Esophagus muscularis mucosa (tissue), 4 donors: ENCODE measurements at places on chromosomes 5 and 9. TPM values are rescaled to one million over a fixed set of nuclear protein-coding genes. Genes with fewer than 3 reads are reported as not detected.

Gene TEX48
- total RNA-seq, result not detected

Gene MYO10
- 9.3 TPM for total RNA-seq

Gene PDLIM4
- 199 TPM for total RNA-seq

Gene RXRA
- 46.4 TPM for total RNA-seq

Gene ZNF367
- total RNA-seq, result 2.5 TPM

Gene SPATA9
- total RNA-seq, result not detected

Gene PCDHB3
- 2.3 TPM for total RNA-seq

Gene FOXD4L4
- total RNA-seq, result not detected

- H3K27ac ChIP-seq, result no peak overlapping the region
- H3K4me1 ChIP-seq, result no peaks in the 10 kb centered on the region
- no peak overlapping the region for H3K4me3 ChIP-seq
- H3K36me3 ChIP-seq, result no peaks in the 10 kb centered on the region
- DNase-seq, result no peak
Measured at GRCh38 chr9:76531231-76531780, 72.3 kb downstream of the GCNT1 start.

DNA sequence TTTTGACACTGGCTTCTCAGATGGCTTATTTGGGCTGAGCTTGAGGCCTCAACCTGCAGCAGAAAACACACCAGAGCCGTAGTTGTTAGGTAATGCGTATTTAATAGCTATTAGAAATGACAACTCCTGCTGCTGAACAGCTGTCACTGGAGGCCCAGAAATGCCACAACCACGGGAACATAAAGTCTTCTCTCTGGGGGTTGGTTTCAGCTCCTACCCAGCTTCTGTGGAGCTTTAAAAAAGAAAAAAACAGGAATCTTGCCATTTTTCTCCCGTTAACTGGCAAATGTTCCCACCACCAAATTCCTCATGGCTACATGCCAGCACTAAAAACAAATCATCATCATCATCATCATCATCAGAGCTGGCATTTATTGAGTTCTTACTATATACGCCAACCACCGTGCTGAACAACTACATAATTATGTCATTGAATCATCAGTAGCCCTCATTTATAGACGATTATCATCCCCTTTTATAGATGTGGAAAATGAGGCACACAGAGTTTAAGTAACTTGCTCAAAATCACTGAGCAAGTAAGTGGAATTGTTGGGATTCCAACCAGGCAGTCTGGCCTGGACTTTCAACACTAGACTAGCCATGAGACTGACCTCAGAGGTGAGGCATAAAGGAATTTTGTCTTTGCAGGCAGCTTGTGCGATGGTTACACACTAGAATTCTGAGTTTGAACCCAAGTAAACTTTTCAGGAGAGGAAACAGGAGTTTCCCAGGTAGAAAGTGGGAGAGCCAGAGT lies 185.3 kb upstream of the WWC1 start:
- no peaks in the 10 kb centered on the region for H3K27me3 ChIP-seq
- no peak overlapping the region for H3K27ac ChIP-seq
- H3K4me3 ChIP-seq, result no peak overlapping the region
- H3K36me3 ChIP-seq, result peaks cover 3% of the 10 kb centered on the region
- no peaks in the 10 kb centered on the region for H3K4me1 ChIP-seq

GRCh38 chr9:84490206-84490841 lies 149.8 kb upstream of the SLC28A3 start:
- no peak overlapping the region for H3K4me3 ChIP-seq
- H3K27ac ChIP-seq, result no peak overlapping the region
- H3K27me3 ChIP-seq, result no peaks in the 10 kb centered on the region
- no peaks in the 10 kb centered on the region for H3K36me3 ChIP-seq
- no peaks in the 10 kb centered on the region for H3K4me1 ChIP-seq

DNA sequence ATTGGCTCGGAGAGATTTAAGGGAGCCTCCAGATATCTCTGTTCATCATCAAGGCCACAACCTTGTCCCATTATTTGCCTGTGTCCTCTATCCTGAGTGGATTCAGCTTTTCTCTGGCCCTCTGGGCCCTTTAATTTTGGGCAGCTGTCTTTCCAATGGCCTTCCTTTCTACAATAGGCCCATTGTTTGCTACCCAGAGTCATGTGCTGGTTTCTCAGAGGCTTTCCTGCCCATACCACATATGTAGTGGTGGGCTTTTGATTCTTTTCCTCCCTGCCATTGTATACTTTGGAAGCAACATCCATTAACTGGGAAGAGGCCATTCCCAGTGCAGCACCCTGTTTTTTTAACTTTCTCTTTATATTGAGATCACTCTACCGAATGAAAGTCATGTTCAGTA lies 233.9 kb upstream of the SGCD start:
- H3K4me3 ChIP-seq, result no peak overlapping the region
- no peak overlapping the region for H3K27ac ChIP-seq
- no peaks in the 10 kb centered on the region for H3K27me3 ChIP-seq
- DNase-seq, result no peak

DNA sequence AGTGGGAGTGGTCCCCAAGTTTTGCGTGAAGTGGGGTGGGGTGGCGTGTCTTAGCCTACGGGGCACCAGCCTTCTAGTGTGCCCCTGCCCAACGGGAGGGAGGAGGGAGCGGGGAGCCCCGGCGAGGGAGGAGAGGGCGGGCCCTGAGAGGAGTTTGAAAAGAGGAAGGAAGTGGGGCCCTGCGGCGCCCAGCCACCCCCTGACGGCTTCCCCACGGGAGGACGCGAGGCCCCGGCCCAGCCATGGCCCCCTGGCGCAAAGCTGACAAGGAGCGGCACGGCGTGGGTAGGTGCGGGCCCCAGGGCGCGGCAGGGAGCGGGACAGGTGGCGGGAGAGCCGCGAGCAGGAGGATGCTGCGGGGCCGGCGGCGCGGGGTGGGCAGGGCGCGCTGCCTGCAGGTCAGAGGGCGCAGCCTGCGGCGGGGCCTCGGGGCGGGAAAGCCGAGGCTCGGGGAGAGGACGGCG lies at the start of gene DOCK2:
Gene DOCK2, plus strand, starts transcription at position 191 of the 464 bp plus-strand sequence. Its CDS starts 52 bp downstream, at position 243.
- peaks cover 14% of the 10 kb centered on the region for H3K27me3 ChIP-seq
- H3K27ac ChIP-seq, result no peak within 1 kb of the TSS
- peak within 1 kb of the TSS; percentile 43 for H3K4me3 ChIP-seq
- peaks cover 9% of the 10 kb centered on the region for H3K4me1 ChIP-seq
- no peak for DNase-seq

GRCh38 chr5:138273834-138274188 lies 610 bp downstream of the GFRA3 start:
- H3K27me3 ChIP-seq, result no peaks in the 10 kb centered on the region
- H3K4me3 ChIP-seq, result peak overlapping the region; percentile 55
- DNase-seq, result no peak
- H3K4me1 ChIP-seq, result peaks cover 9% of the 10 kb centered on the region
- H3K27ac ChIP-seq, result peak overlapping the region; percentile 40
- no peaks in the 10 kb centered on the region for H3K36me3 ChIP-seq

- no peak for DNase-seq
- H3K4me1 ChIP-seq, result no peaks in the 10 kb centered on the region
- H3K27ac ChIP-seq, result no peak overlapping the region
- no peaks in the 10 kb centered on the region for H3K27me3 ChIP-seq
Measured at GRCh38 chr9:8802242-8802641, 1002.7 kb upstream of the DMAC1 start.

- H3K27ac ChIP-seq, result no peak overlapping the region
- no peaks in the 10 kb centered on the region for H3K36me3 ChIP-seq
- H3K4me3 ChIP-seq, result no peak overlapping the region
- H3K27me3 ChIP-seq, result no peaks in the 10 kb centered on the region
- H3K4me1 ChIP-seq, result no peaks in the 10 kb centered on the region
- no peak for DNase-seq
Measured at GRCh38 chr5:106574820-106575219, 1095.9 kb downstream of the EFNA5 start.

GRCh38 chr5:16871746-16872339 lies 64.2 kb downstream of the MYO10 start:
- no peaks in the 10 kb centered on the region for H3K4me1 ChIP-seq
- H3K27me3 ChIP-seq, result no peaks in the 10 kb centered on the region
- no peak overlapping the region for H3K27ac ChIP-seq
- H3K4me3 ChIP-seq, result no peak overlapping the region

DNA sequence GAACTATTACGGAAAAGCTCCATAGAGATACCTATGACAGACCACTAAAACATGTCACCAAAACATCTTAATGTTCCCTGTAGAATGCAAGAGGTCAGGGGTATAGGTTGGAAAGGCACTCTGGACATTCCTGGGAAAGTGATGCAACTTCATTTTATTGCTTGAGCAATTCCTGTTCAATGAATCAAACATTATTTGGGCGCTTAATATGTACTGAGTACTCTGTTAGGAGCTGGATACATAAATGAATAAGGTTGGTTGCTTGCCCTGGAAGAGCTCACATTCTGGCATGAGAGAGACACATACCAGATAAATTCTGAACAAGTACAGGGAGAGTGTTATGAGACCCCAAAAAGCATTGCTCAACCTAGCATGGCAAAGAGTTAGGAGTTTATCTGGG lies 408.9 kb upstream of the DMAC1 start:
- H3K4me3 ChIP-seq, result no peak overlapping the region
- no peak for DNase-seq
- no peaks in the 10 kb centered on the region for H3K36me3 ChIP-seq
- no peaks in the 10 kb centered on the region for H3K27me3 ChIP-seq
- H3K27ac ChIP-seq, result no peak overlapping the region

DNA sequence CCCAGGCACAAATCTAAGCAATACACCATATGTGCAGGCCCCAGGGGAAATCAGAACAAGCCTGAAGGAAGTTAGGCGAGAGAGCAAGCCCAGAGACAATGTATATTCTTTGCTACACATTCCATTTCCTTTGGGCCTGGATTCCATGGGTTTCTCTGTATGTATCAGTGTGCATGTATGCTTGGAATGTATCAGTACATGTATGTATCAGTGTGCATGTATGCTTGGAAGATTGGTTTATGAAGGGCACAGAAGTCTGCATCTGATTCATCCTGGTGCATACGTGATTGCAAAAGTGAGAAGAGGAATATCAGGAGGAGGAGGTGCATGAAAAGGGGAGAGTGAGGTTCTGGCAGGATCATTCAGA lies 232.6 kb upstream of the ANKRD55 start:
- no peak overlapping the region for H3K4me3 ChIP-seq
- peaks cover 1% of the 10 kb centered on the region for H3K4me1 ChIP-seq
- DNase-seq, result no peak
- H3K36me3 ChIP-seq, result no peaks in the 10 kb centered on the region
- H3K27ac ChIP-seq, result no peak overlapping the region
- no peaks in the 10 kb centered on the region for H3K27me3 ChIP-seq

DNA sequence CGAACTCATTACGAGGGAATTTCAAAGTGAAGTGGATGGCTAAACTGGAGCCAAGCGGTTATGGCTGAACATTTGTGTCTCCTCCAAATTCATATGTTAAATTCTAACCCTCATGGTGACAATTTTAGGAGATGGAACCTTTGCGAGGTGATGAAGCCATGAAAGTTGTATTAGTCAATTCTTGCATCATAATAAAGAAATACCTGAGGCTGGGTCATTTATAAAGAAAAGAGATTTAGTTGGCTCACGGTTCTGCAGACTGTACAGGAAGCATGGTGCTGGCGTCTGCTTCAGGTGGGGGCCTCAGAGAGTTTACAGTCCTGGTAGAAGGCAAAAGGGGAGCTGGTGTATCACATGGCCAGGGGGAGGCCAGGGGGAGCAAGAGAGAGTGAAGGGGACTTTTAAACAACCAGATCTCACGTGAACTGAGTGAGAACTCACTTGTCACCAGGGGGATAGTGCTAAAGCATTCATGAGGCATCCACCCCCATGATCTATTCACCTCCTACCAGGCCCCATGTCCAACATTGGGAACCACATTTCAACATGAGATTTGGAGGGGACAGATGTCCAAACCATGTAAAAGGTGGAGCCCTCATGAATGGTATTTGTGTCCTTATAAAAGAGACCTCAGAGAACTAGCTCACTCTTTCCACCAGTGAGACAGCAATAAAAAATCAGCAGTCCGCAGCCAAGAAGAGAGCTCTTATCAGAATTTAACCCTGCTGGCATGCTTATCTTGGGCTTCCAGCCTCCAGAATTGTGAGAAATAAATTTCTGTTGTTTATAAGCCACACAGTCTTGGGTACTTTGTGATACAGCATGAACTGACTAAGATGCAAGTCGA lies 143.4 kb downstream of the MTRR start:
- H3K27me3 ChIP-seq, result no peaks in the 10 kb centered on the region
- no peaks in the 10 kb centered on the region for H3K4me1 ChIP-seq
- H3K27ac ChIP-seq, result no peak overlapping the region
- DNase-seq, result no peak
- H3K36me3 ChIP-seq, result no peaks in the 10 kb centered on the region

- H3K4me1 ChIP-seq, result no peaks in the 10 kb centered on the region
- H3K27me3 ChIP-seq, result peaks cover 35% of the 10 kb centered on the region
- no peaks in the 10 kb centered on the region for H3K36me3 ChIP-seq
- no peak overlapping the region for H3K4me3 ChIP-seq
- no peak overlapping the region for H3K27ac ChIP-seq
- no peak for DNase-seq
Measured at GRCh38 chr5:174188295-174188694, 142.8 kb downstream of the NSG2 start.
